ENCODE measurements at places on chromosomes 6 and 20.

DNA sequence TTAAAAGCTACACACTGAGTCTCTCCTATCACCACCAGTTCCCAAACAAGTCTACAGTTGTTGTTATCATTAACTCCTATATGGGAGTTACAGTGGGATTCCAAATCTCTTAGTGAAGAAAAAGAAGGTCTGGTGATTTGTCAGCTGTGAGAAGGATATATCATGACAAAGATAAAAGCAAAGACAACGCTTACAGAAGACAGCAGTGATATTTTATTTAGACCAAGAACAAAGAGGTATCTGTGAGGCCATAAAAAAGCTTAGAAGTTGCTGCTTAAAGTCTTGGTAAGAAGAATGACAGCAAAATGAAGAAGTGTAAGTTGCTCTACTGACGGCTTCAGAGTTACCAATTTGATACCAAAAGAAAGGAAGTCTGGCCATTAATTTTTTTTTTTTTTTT is 47.2 kb downstream of the CHD6 start:
- DNase-seq = no peak

DNA sequence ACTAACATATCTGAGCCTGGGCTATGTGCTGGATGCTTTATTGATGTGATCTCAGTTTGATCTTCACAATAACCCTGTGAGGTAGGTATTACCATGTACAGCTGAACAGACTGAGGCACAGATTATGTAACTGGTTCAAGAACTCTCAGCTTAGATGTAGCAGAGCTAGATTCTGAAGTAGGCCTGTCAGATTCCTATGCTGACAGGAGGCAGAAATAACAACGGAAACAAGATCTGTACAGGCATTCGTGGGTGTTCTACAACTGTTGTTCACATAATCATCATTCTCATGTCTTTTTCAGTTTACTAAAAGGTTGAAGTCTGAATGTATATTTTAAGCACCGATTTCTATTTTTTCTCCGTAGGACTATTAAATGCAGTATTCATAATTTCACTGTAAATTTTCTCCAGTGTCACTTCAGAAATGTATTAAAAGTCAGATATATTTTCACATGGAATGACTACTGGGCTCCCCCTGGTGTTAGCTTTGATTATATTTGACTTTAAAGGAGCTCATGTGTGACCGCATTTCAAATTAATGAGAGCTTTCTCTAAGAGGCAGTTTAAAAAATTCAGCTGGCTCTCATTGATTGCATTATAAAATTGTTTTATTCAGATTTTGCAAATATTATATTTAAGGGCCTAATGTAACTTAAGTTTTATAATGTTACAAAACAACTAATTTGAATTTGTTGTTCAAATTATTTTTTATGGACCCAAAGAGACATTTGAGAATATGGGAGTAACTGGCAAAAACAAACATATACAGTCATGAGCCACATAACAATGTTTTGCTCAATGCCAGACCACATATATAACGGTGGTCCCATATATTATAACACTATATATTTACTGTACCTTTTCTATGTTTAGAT is 36.4 kb upstream of the SLC17A4 start:
- peak; percentile 64 for DNase-seq

DNA sequence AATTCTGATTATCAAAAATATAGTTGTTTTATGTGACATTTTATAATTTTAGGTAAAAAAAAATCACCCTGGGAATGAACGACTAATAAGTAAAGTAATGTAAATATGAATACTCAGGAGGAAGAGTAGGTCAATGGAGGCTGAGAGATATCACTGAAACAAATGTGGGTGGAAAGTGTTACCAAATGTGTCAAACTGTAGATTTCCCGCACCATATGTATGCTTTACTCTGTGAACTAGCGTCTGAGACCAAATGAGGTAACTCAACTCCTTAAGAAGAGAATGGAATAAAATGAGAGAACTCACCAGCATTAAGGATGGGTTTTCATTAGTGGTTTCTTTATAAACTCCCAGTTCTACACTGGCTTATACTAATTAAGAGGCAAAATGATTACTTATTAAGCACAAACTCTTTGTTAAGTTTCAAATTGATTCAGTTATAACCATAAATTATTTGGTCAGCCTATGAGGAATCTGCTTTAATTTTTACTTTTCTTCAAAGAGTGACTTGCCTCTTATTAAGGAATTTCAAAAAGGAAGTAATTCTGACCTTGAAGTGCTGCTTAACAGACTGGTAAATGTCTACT is 784.7 kb upstream of the GJE1 start:
- DNase-seq = no peak

DNA sequence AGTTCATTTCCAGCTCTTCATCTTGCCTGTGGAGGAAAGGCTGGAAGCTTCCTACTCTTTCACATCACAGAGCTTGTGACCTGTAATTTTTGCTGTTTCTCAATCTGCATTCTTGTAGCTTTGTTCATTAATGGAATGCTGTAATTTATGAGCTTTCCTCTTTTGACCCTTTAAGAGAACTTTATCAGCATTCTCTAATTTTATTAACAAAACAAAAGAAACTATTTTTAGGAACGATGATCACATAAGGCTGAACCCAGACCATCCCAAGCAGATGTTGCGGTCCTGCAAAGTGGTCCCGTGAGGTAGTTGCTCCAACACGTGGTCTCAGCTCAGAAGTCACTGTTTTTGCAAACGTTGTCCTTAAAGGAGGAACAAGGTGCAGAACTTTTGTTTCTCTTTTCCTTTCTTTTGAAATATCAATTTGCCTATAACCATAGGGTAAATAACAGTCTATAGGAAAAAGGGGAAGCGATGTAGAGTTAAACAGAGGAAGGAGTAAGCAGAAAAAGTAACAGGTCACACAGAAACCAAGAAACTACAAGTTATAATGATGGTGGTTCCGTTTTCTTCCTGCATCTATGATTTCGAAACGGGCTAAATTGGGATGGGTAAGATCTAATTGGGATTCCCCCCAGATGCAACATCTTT is 121.3 kb upstream of the PHACTR1 start:
- peak; percentile 12 for DNase-seq

DNA sequence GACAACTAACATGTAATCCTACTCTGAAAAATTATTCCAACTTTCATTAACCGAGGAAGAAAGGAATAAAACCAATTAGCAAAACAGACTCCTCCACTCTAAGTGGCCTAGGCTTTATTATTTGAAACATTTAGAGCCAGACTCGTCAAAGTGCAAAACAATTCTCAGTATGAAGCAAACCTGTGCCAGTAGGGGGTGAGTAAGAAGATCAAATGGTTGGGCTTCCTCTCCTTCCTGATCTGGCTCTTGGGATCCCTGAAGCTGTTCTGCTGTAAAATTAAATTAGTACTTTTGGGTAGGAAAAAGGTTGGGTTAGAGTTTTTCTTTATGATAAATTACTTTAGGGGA is 177.6 kb upstream of the MAN1A1 start:
- DNase-seq = no peak

All from Kasumi-1 (cell line).